ENCODE measurements at places on chromosomes 6 and 20.

DNA sequence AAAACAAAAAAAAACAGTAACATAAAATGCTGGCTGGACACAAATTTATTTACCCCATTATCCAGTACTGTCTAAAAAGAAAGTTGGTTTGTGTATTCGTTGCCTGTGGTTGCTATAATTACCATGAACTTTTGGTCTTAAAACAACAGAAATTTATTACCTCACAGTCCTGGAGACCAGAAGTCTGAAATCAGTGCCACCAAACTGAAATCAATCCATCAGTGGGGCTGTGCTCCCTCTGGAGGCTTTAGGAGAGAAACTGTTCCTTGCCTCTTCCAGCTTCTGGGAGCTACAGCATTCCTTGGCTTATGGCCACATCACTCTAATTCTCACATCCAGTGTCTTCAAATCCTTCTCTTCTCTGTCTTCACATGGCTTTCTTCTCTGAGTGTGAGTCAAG is 79.4 kb downstream of the SNX5 start:
- DNase-seq: no peak

GRCh38 chr6:124203812-124204167 is 400.1 kb downstream of the NKAIN2 start:
- no peak for DNase-seq

GRCh38 chr6:46932526-46933319 is 11.0 kb upstream of the ADGRF5 start:
- no peak for DNase-seq

DNA sequence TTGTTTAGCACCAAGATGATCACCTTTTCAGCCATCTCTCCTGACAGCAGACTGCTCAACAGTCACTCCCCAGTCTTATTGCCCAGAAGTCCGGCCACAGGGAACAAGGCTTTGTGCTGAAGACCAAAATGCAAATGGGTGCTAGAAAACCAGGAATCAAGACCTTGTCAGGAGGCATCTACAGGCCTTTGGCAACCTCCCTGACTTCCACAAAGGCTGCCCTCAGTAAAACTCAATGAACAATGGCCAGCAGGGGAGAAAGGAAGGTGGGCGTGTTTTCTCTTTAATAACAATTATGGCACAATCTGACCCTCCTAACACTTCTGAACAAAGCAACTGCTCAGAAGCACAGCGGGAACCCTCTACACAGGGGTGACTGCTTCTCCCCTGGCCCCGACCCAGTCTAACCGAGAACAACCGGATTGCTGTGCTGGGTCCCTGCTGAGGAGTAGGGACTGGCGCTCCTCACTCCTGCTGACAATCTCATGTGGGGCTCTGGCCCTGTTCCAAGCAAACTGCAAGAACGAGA is 41.6 kb downstream of the PLCG1 start:
- no peak for DNase-seq

DNA sequence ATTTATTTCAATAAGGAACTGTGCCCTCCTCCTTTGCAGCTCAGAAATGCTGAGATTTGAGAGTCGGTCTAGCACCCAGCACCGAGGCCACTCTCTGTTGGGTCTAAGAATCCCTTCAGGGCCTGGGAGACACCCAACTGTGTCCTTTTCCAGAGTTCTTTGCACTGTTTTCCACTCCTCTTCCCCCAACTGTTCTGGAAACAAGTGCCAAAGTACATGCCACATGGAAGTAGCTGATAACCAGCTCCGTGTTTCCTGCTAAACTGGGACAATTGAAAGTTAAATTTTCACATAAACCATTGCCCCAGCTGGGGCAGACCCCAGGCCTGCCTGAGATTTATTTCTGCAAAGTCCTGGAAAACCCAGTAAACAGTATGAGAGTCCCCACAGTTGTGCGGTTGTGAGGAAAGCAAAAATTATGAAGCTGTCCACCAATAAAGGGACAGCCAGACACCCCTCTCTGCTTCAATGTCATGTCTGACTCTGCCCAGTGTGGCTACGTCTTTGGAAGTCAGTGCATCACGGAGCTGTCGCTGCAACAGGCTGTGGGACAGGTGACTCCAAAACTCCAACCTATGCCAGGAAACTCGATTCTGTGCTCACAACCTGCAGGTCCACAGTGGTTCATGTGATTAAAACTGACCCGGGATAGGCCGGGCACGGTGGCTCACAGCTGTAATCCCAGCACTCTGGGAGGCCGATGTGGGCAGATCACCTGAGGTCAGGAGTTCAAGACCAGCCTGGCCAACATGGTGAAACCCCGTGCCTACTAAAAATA is 178.0 kb upstream of the AFDN start:
- DNase-seq: no peak

DNA sequence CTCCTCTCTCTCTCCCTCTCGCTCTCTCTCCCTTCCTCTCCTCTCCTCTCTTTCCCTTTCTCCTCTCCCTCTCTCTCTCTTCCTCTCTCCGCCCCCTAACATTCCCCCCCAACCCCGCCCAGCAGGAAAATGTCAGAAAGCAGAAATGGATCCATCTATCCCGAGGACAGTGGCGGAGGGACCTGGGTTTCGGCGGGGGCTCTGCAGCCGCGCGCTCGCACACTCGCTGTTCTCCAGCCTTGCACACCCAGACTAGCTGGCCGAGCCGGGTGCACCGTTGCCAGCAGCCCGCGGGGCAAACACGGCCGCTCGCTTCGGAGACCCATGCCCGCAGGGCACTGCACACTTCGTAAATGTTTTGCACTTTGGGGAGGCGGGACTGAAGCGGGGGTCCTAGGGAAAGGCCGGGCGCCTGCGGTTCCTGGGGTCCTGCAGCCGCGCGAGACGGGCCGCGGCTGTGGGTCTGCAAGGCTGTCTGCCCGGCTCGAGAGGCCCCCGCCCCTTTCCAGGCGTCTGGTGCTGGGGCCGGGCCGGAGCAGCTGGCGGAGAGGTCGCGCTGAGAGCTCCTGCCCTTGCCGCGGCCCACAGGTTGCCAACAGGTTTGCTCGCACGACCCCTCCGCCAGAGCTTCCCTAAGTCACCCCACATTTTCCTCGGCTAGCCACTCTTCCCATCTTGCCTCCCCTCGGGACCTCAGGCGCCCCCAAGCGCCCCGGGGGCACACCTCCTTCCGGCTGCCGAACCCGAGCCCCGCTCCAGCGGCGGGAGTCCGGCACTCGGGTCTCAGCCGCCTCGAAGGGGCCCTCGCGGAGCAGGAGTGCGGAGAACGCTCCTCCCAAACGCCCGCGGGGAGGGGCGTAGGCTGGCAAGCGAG is 818 bp upstream of the MDGA1 start:
- DNase-seq: peak; percentile 37

DNA sequence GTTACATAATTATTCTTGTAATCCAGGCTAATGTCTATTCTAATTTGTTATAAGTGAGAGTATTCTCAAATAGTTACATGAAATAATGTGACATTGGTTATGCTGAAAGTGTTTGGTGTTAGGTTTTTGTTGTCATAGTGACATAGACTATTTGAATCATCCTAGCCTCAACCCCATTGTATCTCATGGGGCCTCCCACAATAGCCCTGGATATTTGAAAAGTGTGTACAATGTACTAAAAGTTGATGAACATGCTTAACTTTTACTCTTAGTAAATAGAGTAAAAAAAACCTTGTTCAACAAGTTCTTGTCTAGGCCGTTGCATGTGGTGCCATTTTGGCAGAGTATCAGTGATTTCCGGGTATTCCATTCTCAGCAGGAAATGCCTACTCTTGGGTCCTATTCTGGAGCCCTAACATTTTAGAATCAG is 83.0 kb downstream of the RTN4IP1 start:
- no peak for DNase-seq

DNA sequence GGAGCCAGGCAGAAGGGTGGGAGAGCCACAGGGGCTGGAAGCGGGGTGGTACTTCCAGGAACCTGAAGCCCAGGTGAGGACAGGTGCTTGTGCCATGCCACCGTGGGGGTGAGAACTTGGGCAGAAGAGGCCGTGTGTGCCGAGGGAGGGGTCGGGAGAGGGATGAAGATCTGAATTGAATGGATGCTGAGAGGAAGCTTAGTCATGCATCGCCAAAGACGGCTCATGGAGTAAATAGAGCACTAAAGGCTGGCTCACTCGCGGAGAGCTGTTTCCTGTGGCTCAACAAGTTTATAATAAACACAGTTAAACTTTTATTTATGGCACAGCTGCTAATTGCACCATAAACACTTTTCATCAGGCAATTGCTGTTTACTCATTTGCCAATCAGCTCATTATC is 21.7 kb upstream of the MYT1 start:
- no peak for DNase-seq

Data from activated CD8-positive, alpha-beta memory T cell treated with anti-CD3 and anti-CD28 coated beads for 48 hours (primary cell).